ENCODE measurements at places on chromosomes 12 and 14.

GRCh38 chr14:52473557-52473956, 78.7 kb downstream of the TXNDC16 start:
- DNase-seq: no peak

GRCh38 chr12:110639336-110640141, 25.6 kb downstream of the TCTN1 start:
- no peak for DNase-seq

- DNase-seq: peak; percentile 32
These were observed 127.1 kb downstream of the FIGNL2 start for GRCh38 chr12:51721282-51721940.

GRCh38 chr12:47988073-47989022, 15.9 kb downstream of the COL2A1 start:
- DNase-seq: no peak

- no peak for DNase-seq
These were observed 6.8 kb upstream of the PAX9 start for GRCh38 chr14:36654794-36655381.

GRCh38 chr12:43883748-43884147, 47.9 kb downstream of the TMEM117 start:
- DNase-seq: no peak

DNA sequence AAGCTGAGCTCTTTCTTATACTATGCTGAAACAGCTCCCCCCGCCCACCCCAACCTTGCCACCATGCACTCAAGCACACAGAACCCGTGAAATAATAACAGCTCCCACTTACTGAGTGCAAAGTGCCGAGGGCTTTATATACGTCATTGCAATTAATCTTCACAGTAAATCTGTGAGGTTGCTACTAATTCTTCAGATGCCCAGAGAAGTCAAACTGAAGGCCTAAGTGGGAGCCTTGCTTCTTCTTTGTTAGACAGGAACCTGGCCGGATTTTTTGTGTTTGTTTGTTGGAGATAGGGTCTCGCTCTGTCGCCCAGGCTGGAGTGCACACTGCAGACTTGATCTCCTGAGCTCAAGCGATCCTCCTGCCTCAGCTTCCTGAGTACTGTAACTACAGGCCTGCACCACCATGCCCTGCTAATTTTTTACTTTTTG, 34.0 kb downstream of the VCPKMT start:
- DNase-seq: no peak

- no peak for DNase-seq
These were observed 6.9 kb downstream of the LRRC43 start for GRCh38 chr12:122189626-122190475.

- no peak for DNase-seq
These were observed 50.8 kb downstream of the KCNA1 start for GRCh38 chr12:4960547-4960946.

Measured in stimulated activated CD4-positive, alpha-beta T cell treated with anti-CD3 and anti-CD28 coated beads, Interleukin-15, amount 100 ng/mL, for 48 hours (primary cell).